Caudate nucleus (tissue), 63 donors: ENCODE measurements at places on chromosomes 12 and 14.

DNA sequence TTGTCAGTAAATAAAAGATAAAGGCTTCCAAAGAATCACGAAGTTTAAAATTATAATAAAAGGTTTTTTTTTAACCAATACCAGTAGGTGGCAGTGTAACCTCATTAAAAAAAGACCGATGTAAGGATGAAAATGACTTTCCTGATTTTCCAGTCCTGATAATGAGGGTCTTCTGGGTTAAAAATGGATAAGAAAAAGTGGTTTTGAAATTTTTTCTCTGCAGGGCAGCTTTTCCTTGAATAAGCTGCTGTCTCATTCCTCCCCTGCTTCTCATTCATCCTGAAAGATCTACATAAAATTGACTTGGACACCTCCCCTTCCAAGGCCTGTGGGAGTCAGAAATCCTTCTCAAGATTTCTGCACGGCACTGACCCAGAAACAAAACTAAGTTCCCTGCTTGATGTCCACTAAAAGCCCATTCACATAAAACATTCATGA is 58.9 kb upstream of the FBXO33 start:
- no peak for DNase-seq

- DNase-seq, result no peak
Observed at GRCh38 chr12:75747572-75748021, 236.2 kb upstream of the KRR1 start.

- DNase-seq, result no peak
Observed at GRCh38 chr12:59087077-59087673, 166.9 kb upstream of the LRIG3 start.

DNA sequence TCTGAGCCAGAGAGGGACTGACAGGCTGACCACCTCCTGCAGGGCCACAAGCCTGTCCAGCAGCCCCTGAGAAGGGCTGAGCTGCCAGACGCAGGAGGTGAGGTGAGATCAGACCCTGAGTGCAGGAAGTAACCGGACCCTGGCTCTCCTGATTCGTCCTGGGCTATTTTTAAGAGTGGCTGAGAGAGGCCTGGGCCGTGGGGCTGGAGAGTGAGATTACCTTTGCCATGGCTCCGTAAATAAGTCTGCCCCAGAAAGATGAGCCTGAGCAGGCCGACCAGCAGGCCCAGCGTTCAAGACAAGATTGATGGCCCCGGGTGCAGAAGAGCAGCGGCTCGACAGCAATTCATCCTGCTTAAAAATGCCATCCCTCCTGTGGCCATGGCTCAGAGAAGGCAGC is 54.2 kb downstream of the SPTB start:
- no peak for DNase-seq

DNA sequence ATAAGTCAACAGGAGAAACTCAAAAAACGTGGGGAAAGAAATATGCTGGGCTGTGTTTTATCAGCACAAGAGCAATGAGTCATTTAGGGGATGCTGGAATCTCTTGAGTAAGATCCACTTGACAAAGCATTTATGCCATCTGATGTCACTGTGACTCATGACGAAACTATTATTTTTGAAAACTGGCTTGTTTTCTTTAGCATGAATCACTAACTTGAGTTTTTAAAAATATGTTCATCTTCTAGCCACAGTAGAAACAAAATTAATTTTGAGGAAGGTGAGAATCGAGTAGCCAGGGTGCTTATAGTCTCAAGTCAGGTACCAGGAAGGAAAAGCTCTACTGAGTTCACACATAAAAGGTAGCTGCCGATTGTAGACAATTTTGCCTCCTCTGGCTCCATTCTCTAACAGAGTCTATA is 456.2 kb upstream of the MGAT4C start:
- DNase-seq, result no peak

DNA sequence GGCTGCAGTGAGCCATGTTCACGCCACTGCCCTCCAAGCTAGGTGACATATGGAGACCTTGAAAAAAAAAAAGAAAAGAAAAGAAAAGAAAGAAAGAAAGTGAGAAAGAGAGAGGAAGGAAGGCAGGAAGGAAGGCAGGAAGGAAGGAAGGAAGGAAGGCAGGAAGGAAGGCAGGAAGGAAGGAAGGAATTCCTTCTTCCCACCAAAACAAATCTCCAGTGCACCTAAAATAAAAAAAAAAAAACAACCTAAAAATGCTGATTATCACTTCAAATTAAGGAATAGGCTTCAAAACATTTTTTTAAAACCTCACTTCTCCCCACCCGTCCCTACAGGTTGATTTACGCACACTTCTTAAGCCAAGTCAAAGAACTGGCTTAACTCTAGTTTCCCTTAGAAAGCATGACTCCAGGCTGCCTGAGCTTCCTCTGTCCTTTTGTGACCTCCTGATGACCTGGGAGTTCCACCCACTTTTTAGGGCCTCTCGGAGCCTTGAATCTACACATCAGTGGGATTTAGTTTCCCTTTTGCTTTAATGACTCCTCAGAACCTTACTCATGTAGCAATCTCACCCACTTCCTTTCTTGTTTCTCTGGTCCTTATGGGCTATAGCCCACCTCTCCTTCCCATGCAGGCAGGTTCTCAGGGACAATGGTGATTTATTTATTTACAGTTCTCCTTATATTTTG is 18.6 kb downstream of the DUSP6 start:
- no peak for DNase-seq

DNA sequence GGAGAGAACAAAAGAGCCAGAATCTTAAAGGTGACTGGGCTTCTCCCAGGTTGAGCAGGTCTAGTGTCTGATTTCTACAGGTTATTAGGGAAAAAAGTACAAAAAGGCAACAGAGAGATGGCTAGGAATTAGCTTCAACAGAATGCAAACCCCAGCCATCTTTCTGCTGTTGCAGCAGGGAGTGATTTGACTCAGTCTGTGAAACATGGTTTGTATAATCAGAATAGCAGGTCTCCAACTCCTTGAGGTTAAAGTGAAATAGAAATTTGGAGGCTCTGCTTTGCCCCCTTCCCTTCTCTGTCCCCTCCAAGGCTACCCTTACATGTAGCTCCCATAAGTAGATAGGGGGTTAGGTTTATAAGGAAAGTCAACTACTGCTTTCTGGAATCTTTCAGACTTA is 105.8 kb downstream of the AKAP6 start:
- no peak for DNase-seq

DNA sequence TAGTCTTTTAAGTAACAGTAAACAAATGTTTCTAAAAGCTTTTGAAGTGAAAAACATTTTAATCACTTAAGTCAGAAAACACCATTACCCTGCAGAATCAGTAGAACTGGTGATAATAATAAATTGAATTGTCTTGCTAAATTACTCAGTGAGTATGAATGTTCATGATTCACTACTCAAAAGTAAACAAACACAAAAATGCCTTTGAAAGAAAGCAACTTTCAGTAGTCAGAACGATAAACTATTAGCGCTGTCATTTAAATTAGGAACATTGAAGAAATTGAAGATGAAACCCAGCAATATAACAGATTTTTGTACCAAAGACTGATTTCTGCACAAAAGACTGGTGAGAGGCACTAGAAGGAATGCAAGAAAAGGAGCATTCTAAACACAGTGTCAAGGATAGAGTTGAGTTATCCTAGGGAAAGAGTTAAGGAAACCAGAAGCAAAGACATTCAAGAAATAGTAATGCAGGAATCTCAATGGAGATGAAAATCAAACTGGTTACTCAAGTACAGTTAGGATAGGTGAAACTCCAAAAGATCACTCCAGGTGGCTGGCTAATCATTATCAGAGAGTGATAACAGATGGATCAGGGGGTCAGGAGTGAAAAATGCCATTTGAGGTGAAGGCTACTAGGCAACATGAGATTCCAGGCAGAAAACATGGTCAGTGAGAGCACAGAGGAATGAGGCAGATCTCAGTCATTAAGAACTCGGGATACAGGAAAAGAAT is 77.4 kb upstream of the ALG10 start:
- DNase-seq, result no peak

- DNase-seq, result no peak
Observed at GRCh38 chr14:53715193-53715721, 241.4 kb downstream of the BMP4 start.

DNA sequence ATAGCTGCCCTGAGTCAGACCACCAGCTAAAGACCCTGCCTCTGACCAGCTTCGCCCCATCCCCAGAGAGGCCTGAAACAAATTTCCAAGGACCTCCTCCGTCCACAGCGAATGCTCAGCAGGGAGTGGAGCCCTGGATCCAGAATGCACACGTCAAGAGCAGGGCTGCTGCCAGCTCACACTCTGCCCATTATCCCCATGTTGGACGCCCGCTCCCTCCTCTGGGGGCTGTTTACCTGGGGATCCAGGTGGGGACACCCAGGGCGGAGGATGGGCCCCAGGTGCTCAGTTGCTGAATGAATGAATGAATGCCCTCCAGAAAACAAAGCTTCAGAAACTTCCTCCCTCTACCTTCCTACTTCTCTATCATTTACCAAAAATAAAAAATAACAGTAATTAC is 18.1 kb downstream of the BCL11B start:
- no peak for DNase-seq

DNA sequence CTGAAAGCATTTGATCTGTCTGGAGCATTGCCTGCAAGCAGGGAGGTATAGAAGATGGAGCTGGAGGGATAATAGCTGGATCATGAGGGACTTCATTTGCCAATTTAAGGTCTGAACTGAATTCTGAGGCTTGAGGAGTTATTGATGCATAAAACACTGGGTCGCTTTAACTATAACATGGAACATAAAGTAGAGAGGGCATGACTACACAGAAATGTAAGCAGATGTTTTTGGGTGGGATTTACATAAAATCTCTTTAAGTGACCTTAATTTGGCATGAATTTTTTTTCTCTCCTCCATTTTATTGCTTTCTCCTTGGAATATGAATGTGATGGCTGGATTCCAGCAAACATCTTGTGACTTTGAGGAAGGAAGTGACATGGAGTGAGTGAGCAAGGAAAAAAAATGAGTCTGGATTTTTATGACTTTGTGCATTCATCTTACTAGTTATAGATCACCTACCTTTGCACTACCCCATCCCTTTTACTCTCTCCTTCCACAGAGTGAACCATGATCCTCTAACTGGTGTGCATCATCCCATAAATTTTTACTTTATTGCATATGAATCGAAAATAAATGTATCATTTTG is 356.0 kb downstream of the DUSP6 start:
- no peak for DNase-seq

DNA sequence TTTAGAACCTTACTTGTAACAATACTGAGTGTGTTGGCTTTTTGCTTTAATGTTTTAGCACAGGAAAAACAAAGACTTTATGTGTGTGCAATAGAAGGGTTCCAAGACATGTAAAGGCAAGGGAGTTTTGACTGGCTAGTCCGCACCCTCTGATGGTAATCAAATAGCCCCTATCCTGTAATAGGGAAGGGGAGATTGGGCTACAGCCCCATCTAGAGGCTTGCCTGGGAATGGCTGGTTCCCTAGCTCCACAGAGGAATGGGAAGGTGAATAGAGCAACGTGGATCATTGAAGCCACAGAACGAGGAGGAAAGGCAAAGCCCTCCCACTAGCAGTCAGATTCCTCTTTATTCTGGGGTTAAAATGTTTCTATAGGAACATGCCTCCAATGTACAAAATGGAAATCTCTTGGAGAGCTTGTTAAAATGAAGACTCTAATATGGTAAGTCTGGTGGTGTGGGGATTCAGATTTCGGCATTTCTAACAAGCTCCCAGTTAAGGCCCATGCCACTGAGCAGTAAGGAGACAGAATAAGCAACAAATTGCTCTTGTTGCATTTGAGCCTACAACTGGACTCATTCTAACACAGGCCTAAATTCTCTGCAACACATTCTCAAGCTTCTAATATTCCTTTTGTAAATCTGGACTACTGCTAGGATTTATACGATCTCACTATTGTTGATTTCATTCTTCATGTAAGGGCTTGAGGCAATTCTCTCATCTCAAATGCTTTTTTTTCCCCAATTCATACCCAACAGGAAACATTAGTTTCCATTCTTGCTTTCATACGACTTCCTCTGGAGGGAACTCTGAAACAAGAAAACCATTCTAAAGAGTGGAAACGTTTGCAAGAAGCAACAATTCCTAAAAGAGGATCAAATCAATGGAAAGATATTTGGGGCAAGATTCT is 57.1 kb downstream of the NIN start:
- peak; percentile 33 for DNase-seq

- DNase-seq, result no peak
Observed at GRCh38 chr14:103273145-103273744, 60.8 kb upstream of the EIF5 start.

DNA sequence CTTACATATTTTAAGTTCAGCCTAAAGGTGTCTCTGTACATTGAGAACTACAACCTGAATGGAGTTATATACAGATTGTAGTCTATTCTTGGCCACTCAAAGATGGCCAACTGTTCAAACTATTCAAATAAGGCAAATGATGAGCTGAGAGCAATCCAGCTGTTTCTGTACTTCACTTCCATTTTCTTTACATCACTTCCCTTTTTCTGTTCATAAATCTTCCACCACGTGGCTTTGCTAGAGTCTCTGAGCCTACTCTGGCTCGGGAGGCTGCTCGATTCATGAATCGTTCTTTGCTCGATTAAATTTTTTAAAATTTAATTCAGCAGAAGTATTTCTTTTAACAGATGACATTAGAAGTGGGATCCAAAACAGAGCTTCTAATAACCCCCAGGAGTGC is 879.7 kb downstream of the GALC start:
- no peak for DNase-seq

DNA sequence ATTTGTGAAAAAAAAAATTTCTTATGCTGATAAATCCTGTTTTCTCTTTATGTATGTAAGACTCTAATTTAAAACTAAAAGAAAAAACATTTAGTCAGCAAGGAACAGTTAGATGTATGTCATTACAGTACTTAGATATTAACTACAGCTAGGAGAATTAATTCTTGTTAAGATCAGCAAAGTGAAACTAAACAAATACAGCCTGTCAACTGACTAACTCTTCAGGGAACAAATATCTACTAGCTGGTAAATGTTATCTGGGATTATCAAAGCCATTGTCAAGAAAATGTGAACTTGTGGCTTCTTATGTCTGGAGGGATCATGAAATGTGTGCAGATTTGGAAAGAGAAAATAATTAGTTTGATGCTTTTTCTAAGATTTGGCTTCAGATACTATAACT is 27.5 kb downstream of the MGAT4C start:
- no peak for DNase-seq

DNA sequence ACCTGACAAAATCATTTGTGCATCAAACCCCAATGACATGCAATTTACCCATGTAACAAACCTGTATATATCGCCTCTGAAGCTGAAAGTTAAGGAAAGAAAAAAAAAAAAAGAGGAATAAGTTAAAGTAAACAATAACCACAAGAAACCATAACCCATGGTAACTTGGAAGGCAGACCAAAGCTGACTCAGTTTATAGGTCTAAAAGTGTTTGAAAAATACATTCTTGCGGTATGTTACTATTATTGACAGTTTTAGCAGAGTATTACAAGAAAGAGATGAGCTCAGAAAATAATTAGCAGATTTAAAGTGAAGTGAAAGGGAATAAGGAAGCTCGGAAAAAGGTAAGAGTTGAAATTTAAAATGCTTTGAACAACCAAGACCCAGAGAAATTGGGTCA is 34.4 kb upstream of the MGAT4C start:
- DNase-seq, result no peak

GRCh38 chr12:48070731-48071130 is 35.1 kb downstream of the SENP1 start:
- no peak for DNase-seq

GRCh38 chr12:103178366-103179080 is 221.0 kb downstream of the ASCL1 start:
- DNase-seq, result no peak
